ENCODE measurements at places on chromosomes 2 and 18. TPM values are rescaled to one million over a fixed set of nuclear protein-coding genes. Genes with fewer than 3 reads are reported as not detected.
A peak's percentile ranks its signal among the peaks of the same experiment; 100 is the strongest.

NAT8 gene
- not detected for total RNA-seq

FOXI3 gene
- total RNA-seq, result 1.5 TPM

RGPD3 gene
- total RNA-seq, result not detected

TMEM247 gene
- not detected for total RNA-seq

KIF1A gene
- total RNA-seq, result under 0.01 TPM

GRCh38 chr2:17057109-17058017 lies 391.7 kb upstream of the CYRIA start:
- no peak for DNase-seq

GRCh38 chr2:203470371-203470770 lies 64.7 kb downstream of the RAPH1 start:
- DNase-seq, result no peak

- peak; percentile 75 for DNase-seq
These were observed 1.1 kb upstream of the FARP2 start for GRCh38 chr2:241354668-241355658.

DNA sequence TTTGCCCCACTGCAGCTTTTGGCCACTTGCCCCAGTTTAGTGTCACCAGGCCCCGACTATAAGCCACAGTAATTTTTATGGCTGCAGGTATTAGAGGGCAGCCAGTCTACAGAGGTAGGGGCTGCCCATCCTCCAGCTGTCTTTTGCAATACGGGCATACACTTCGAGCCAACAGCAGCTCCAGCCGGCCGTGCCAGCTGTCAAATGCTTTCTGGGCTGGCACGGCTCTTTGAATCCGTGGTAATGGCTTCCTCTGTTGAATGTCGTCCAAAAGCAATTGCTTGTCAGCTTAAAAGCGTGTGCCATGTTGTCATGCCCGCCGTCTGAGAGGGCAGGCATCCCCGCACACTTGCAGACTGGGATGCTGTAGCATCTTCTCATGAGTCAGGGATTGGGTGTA lies 41.3 kb downstream of the BCL2L11 start:
- DNase-seq, result no peak

DNA sequence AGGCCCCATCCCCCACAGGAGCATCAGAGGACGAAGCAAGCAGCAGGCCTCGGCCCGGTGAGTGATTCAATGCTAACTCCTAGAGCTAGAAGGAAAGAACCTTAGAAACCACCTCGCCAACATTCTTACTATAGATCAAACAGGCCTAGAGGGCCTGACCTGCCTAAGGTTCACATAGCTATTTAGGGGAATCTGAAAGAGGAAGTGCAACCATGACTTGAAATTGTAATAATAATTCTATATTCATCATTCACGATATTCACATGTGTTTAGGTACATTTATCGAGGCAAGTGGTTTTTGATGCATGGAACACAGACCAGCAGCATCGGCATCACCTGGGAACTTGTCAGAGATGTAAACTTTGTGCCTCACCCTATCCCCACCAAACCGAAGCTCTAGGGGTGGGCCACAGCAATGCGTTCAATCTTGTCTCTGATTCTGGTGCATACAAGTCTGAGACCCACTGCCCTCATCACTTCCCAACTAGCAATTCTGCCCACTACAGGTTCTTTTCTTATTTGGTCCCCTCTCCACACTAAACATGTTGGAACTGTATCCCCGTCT lies 78.0 kb upstream of the DNMT3A start:
- DNase-seq, result no peak

DNA sequence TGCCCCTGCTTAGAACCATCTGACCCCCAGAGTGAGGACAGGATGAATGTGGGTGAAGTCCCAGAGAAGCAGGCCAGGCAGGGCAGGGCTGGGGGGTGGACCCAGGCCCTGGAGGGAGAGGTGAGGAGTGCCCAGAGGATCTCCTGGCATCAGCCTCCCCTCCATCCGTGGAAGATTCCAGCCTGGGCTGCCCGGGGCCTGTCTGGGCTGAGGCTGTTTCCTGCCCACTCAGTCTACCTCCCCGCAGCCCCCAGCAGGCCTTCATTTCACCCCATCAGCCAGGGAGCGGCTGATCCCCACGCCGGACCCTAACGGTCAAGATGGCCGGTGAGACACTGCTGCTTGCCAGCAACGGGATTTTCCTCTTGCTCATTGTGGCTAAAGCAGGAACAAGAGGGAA lies 35.3 kb upstream of the OTOF start:
- no peak for DNase-seq

- no peak for DNase-seq
These were observed 21.9 kb upstream of the NPC1 start for GRCh38 chr18:23608211-23608610.

- peak; percentile 2 for DNase-seq
These were observed 49.4 kb downstream of the PLEKHM3 start for GRCh38 chr2:207975921-207976320.

DNA sequence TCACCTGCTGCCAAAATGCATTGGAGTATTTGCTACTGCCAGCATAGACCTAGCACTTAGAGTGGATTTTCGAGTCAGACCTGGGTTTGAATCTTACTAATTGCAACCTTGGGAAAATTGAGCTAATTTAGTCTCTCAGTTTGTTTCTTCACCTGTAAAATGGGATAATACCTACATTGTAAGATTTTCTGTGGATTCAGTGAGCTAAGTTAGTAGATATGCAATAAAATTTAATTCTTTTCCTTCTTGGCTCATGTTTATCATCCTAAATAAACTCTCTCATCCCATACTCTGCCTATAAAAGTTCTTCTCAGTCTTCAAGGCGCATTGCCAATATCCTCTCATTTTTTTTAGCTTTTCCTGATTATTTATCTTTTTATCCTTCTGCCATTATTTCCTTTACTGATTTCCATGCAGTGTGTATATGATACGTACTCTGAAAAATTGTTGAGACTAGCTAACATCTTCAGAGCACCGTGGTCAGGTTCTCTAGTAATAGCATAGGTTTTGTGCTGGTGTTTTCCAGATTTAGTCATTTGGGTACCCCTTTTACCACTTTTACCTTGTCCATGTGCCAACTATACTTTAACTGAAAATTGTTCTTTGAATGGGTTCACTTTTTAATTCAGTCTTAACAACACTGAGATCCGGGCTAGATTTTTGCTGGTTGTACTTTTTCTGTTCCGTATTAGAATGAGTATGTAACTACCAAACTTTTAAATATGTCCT lies 7.3 kb downstream of the CEP192 start:
- DNase-seq, result no peak

All from mammary epithelial cell (primary cell).